GOT3 (cell line): ENCODE measurements at places on chromosomes 11 and 22.

GRCh38 chr22:30289980-30290313 lies 642 bp upstream of the CASTOR1 start:
- DNase-seq, result no peak

- DNase-seq, result no peak
Measured at GRCh38 chr11:63837027-63837688, 1.8 kb upstream of the MARK2 start.

DNA sequence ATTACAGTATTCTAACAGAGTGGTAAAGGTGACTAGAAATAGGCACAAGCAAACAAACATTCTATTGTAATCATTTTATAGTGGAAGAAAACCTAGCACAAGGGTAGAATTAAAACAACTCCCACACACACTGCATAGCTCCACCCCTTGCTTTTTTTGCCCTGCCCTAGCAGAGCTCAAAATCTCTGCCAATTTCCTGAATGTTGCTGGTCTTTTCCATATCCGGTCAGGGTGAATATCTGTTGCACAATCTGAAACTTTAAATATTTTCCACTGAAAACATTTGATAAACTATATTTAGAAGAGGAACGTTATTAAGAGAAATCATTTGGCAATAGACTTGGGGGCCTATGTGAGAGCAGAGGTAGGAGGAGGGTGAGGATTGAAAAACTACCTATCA lies 2.7 kb downstream of the SPA17 start:
- no peak for DNase-seq

GRCh38 chr11:92504534-92504933 lies 279.9 kb downstream of the FAT3 start:
- DNase-seq, result no peak

DNA sequence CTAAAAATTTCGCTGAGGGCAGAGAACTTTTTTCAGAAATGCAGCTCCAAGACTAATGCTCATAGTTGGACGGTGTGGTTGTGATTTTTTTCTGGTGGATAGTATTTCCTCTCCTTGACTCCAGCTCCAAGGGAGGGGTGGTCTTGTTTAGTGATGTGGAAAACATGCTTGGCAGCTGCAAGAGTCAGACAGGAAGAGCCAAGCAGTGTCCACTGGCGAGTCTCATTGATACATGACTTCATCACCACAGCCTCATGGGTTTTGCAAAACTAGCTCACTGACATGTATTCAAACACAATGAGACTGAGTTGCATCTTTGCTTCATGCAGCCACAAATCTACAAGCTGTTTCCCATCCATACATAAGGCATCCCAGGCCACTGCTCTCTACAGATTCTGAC lies 7.3 kb upstream of the KCNJ1 start:
- DNase-seq, result no peak

- DNase-seq, result no peak
Measured at GRCh38 chr11:106463796-106464201, 386.3 kb downstream of the AASDHPPT start.
